Stimulated activated CD4-positive, alpha-beta T cell treated with anti-CD3 and anti-CD28 coated beads, TNF-alpha, amount 100 ng/mL, for 1 hour (primary cell): ENCODE measurements at places on chromosomes 11 and 22.

GRCh38 chr11:69531071-69531716 lies 49.7 kb downstream of the LINC01488 start:
- DNase-seq = no peak

GRCh38 chr11:10499874-10500601 lies 40.9 kb downstream of the RNF141 start:
- DNase-seq = no peak

DNA sequence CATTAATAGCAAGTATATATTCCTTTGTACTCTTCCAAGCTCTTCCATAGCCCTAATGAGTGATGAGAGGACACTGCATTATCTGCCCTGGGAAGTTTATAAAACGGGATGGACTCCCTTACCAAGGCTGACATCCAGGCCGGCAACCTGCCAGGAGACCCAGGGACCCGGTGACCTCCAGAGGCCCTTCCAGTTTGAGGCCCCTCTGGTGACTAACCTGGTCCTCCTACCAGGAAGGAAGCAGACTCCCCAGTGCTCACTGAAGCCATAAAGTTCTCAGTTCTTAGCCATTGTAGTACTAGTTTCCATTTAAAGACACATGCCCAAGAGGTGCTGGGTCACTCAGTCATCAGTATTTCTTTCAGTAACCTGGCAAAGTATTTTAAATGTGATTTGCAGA lies 345.4 kb downstream of the TENM4 start:
- no peak for DNase-seq

- no peak for DNase-seq
Measured at GRCh38 chr22:18987765-18988164, 51.7 kb upstream of the PRODH start.

GRCh38 chr11:10823152-10823579 lies 14.4 kb upstream of the EIF4G2 start:
- no peak for DNase-seq

DNA sequence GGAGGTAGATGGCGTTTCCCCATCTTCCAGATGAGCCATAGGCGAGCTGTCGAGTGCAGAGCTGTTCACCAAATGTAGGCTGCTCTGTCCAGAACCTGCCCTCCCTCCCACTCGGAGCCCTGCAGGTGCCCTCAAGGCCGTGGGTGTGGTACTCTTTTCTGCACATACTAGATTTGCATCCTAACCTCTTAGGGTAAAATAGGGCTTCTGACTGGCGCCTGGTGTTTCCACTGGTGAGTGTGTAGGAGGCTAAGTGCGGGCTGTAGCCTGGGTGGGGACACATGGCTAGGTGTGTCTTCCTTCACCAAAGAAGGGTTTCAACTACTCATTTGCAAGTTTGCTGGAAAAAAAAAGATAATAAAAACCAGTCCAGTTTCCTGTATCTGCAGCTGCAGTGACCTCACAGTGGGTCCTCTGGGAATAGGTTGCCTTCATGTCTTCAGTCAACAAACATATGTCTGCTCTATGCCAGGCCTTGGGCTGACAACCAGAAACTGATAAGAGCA lies 8.5 kb downstream of the BIK start:
- no peak for DNase-seq

DNA sequence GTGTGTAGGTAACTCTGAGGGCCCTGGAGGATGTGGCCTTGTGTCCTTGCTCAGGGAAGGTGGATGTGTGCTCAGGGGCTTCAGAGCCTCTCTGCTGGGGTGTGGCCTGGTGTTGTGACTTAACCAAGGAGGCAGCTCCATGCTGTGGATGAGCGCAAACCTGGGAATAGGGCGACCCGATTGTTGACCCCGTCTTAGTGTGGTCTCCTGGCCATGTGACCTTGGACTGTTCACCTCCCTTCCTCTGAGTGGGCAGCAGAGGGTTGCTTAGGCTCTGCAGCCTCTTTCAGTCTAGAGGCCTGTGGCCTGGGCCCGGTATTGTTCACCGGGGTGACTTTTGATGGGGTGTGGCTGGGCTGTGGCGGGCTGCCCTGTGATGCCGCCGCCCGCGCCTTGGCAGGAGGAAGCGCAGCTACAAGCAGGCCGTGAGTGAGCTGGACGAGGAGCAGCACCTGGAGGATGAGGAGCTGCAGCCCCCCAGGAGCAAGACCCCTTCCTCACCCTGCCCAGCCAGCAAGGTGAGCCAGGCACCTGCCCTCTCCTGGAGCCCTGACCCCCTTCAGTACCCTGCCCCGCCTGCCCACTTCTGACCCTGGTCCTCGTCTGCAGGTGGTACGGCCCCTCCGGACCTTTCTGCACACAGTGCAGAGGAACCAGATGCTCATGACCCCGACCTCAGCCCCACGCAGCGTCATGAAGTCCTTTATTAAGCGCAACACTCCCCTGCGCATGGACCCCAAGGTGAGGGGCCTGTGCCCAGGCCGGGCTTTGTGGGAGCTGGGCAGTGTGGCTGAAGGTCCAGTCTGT lies 16.7 kb downstream of the INCENP start:
- no peak for DNase-seq

DNA sequence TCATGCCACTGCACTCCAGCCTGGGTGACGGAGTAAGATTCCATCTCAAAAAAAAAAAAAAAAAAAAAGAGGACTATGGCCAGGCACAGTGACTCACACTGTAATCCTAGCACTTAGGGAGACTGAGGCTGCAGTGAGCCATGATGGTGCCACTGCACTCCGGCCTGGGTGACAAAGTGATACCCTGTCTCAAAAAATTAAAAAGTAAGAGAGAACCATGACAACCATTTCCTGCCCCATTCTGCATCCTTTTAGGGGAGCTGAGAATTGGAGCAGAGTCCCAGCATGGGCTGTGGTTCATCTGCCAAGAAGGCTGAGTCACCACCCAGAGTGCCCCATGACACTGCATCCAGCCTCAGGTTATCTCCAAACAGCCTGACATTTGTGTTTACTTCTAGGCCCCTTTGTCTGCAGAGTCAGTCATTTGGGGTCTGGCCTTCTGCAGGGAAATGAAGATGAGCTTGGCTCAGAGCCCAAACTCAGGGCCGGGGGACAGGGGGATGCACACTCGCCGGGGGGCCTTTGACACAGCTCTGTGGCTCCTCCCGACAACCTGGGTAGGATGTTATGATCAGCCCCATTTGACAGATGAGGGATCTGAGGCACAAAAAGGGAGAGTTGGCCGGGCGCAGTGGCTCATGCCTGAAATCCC lies 4.7 kb downstream of the CSDC2 start:
- no peak for DNase-seq

DNA sequence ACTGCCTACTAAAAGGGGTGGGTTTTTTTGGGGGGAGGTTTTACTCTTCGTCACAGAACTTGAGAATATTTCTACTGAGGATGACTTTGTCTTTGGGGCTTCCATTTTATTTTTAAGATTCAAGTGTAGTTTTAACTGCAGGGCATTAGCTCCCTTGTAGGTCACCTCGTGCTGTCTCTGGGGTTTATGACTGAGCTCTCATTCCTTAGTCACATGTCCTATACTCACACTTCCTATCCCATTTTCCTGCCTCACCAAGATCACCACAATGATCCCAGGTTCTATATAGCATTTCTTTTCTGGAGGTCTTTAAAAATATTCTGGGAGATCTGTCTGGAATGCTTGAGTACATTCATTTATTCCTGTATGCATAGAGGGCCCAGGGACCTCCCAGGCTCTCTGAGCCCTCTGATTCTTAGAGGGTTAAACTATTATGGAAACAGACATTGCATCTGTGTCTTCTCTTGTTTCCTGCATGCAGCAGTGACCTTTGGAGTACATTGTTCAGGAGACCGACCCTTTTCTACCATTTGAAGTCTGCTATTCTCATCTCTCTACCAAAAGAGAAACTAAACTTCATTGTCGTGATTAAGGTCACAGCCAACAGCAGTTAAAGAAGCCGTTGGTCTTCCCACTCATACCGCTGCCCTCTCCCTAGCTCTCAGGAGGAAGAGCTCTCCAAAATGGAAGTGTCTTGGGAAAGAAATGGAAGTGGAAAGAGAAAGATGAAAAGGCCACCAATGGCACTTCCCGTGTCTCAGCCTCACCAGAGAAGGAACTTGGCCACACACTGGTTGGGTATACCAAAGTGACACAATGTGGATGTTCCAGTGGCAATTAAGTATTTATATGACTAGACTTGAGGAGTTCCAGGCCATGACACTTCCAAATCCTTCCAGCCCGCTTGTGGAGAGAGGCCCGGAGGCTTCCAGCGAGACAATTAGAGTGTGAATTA lies 77.5 kb downstream of the ZBTB16 start:
- DNase-seq = no peak

DNA sequence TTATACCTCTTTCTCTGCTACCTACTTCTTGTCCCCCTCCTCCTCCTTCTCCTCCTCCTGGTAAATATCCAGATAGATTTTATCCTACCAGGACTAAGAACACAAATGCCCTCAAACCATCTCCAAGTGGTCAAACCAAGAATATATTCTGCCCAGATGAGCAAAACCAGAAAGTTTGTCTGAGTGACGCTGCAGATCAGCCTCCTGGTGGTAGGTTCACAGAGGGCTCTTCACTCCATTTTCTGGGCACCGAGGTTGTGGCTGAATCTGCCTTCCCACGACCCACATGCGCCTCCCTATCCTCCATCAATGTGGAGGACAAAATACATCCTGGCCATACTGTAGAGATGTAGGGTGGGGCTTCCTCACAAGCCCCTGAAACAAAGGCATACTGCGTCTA lies 543.6 kb downstream of the MN1 start:
- DNase-seq = no peak

DNA sequence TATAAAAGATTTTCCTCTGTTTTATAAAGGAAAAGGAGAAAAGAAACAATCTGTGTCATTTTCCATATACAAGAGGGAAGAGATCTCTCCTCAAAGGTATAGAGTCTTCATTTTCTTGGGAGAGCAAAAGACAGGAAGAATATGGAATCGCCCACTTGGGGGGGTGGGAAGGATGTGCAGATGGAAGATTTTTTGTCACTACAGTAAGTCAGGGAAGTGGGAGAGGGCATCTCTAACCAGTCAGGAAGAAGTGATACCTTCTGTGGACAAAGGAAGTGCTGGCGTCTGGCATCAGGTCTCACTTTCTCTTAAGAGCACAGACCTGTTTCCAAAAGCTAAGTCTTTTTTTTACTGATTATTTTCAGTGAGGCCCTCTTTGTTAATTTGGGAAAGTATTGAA lies 1.4 kb downstream of the PRR14L start:
- no peak for DNase-seq

DNA sequence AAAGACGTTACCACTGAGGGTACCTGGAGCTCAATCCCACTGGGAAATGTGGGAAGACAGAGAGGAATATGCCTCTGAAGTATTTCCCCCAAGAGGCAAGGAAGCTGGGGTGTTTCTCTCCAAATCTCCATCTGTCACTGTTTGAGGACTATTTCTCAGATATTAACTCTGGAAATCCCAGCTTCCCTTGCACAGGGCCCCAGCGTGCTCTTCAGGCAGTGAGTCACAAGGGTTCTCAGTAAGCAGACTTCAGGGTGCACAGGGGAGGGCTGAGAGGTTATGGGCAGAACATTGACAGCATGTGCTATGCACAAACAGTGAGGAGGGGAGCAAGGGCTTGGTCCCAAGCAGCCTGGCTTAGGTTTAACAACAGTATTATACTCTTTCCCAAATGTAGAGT lies 60.9 kb upstream of the EED start:
- DNase-seq = no peak

- no peak for DNase-seq
Measured at GRCh38 chr11:64165481-64165841, 452 bp downstream of the MACROD1 start.

- no peak for DNase-seq
Measured at GRCh38 chr11:26916805-26917204, 77.1 kb upstream of the FIBIN start.

GRCh38 chr11:117910941-117911655 lies 18.1 kb downstream of the TMPRSS13 start:
- no peak for DNase-seq
